ENCODE measurements at places on chromosomes 7 and 10.

GRCh38 chr7:47349401-47349800 lies 232.5 kb downstream of the TNS3 start:
- DNase-seq: no peak

GRCh38 chr10:6321880-6322279 lies 119.1 kb downstream of the PFKFB3 start:
- DNase-seq: peak; percentile 59

DNA sequence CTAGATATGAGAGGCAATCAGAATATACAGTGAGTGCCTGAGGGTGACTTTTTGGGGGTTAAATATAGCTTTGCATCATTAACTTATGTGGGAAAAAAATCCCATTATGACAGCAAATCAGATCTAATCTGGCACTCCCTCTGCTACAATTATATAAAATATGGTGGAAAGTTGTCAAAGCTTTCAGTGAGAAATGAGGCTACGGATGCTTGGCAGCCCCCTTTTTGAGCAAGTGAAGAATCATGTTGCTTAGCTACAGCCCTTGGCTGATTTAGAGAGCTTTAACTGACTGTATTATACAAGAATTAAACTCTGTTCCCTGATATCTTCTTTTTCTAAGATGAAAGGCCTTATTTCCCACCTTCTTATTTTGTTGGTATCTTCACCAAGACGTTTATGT lies 57.4 kb downstream of the GPR158 start:
- DNase-seq: no peak

- peak; percentile 34 for DNase-seq
Observed at GRCh38 chr10:123635745-123636144, 30.4 kb upstream of the GPR26 start.

GRCh38 chr10:3486346-3487065 lies 298.5 kb downstream of the KLF6 start:
- peak; percentile 96 for DNase-seq

DNA sequence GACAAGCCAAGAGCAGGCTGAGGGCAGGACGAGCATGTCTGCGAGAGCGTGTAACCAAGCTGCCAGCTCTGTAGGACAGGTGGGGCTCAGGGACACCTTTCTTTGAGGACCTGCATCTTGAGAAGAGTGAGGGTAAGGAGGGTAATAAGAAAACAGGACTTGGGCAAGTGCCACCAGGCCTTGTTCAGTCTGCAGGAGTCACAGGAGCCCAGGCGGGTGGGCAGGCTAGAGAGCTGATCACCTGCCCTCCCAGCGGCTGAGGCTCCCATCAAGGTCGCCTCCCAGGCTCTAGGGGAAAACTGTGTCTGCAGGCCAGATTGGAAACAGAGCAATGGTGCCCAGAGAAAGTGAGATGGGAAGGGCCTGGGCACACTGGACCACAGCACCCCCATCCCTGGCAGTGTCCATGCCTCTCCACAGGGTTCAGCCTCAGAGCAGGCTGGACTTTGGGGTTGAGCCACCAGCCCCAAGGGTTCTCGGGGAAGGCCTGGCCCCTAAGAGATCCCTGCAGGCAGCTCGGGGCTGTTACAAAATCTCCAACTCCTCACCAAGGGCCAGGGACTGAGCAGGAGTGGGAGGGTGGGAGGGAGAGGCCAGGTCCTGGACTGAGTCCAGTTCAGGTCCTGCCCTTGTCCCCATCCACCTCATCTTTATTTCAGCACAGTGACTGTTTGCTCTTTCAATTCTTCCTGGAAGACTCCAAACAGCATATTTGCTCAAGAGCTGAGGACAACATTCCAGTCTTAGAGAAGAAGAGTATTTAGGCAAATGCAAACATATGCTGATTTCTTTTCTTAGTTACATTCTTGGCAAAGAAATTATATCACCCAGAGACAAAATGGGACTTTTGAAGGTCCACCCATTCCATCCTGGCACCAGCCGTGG lies 161.9 kb downstream of the GRID1 start:
- DNase-seq: no peak

GRCh38 chr10:90179696-90180407 lies 478.5 kb downstream of the KIF20B start:
- peak; percentile 99 for DNase-seq

GRCh38 chr7:98079891-98080648 lies 26.6 kb upstream of the LMTK2 start:
- no peak for DNase-seq

- DNase-seq: no peak
Observed at GRCh38 chr10:44154956-44155355, 229.9 kb downstream of the CXCL12 start.

GRCh38 chr10:73859428-73859783 lies 14.9 kb downstream of the CAMK2G start:
- no peak for DNase-seq

- peak; percentile 45 for DNase-seq
Observed at GRCh38 chr7:11592699-11593098, 239.3 kb downstream of the THSD7A start.

DNA sequence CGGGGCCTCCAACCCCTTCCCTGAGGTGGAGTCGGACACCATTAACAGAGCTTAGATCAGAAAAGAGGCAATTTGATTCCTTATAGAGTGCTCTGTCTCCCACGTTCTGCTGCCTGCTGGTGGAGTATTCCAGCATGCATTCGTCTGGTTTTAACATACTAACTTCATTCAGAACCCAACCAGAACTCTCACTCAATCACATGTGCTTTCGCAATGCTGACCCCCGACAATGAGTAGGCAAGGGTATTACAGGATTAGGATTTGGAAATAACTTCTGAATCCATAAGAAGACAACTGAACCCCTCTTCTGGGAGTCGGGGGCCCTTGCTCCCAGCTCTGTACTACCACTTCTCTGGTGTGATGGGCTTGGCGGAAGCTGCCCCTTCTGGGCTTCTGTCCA lies 55.7 kb upstream of the HABP2 start:
- DNase-seq: no peak

DNA sequence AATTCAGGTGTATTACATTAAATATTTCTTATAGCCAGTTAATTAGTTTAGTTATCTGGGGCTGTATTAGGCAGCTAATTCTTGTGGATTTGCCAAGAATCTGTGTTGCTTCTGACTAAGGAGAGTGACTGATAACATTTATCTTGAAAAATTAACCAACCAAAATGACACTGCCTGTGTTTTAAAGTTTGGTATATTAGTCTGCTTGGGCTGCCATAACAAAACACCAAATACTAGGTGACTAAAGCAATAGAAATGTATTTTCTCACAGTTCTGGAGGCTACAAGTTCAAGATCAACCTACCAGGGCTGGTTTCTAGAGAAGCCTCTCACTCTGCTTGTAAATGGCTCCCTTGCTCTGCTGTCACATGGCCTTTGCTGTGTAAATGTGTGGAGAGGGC lies 12.9 kb downstream of the EXOC4 start:
- DNase-seq: no peak

DNA sequence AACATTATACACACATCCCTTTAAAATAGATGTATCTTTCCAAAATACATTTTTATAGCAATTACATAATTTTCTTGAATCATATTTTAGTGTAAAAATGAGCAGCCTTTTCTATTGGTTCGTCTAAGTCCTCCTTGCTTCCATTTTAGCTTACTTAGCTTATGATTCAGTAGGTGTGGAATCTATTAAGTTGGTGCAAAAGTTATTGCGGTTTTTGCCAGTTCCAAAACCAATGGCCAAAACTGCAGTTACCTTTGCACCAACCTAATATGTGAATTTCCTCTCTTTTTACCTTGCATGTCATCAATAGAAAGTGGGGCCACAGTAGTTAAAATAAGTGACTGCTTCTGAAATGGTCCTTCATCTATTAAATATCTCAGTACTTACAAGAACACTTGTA lies 279.0 kb downstream of the OTUD1 start:
- DNase-seq: no peak

DNA sequence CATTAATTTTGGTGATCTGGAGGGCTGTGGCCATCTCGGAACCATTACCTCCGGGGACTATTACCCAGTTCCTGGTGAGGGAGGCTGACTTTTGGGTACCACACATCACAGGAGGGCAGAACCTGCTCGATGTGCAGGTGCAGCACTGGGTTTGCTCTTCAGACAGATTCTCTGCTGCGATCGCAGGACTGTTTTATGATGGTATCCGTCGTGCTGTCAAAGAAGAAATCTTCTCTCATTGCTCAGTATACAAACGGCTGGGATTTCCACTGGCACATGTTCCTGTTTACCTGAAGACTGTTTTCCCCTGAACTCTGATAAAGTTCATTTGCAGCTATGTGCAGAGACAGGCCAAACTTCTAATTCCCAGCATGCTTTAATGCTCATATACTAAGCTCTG lies 27.2 kb upstream of the SHH start:
- no peak for DNase-seq

DNA sequence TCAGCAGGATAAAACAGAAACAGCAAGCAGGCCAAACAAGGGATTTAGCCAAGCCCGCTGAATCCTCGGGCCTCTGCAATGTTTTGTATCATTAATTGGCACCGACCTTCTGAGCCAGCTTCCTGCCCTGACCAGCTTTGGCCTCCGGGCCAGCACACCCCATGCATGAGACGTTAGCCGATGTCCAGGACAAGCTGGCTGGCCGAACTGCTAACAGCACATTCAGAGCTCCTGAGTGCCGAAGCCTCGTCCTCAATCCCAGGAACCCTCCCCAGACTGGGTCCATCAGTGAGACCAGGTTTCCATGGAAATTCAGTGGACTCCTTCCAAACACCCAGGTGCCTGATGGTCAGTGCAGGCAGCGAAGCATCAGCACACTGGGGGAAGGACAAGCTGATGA lies 134.3 kb upstream of the PFKP start:
- DNase-seq: no peak

DNA sequence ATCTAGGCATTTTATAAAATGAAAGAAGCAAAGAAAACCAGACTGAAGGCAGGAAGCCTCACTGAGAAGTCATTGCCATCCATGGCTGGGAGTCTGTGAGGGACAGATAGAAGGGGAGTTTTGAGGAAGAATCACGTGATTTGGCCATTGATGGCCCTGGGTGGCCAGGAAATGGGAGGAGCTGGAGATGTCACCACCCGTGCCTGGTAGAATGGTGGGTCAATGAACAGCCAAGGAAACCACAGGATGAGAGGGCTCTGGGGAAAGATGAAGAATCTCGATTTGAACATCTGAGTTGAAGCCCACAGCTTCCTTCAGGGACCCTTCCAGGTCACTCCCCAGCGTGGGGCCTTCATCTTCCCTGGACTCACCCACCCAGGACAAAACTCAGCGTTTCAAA lies 103.3 kb upstream of the CHST15 start:
- no peak for DNase-seq

- DNase-seq: peak; percentile 3
Observed at GRCh38 chr10:23643111-23643780, 204.4 kb downstream of the OTUD1 start.

DNA sequence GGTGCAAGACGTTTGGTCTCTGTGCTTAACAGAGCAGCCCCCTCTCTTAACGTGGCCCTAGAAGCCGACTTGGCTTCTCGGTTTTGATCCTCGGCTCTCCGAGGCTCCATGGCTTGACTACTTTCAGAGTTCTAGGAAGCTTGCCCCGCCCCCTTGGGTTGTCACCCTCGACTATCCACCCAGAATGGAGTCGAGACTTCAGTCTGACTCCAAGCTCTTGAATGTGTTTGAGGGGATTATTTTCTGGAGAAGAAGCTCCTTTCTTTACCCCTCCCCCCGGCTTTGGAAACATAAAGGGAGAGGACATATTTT lies 448 bp downstream of the SEC24C start:
- DNase-seq: peak; percentile 50

DNA sequence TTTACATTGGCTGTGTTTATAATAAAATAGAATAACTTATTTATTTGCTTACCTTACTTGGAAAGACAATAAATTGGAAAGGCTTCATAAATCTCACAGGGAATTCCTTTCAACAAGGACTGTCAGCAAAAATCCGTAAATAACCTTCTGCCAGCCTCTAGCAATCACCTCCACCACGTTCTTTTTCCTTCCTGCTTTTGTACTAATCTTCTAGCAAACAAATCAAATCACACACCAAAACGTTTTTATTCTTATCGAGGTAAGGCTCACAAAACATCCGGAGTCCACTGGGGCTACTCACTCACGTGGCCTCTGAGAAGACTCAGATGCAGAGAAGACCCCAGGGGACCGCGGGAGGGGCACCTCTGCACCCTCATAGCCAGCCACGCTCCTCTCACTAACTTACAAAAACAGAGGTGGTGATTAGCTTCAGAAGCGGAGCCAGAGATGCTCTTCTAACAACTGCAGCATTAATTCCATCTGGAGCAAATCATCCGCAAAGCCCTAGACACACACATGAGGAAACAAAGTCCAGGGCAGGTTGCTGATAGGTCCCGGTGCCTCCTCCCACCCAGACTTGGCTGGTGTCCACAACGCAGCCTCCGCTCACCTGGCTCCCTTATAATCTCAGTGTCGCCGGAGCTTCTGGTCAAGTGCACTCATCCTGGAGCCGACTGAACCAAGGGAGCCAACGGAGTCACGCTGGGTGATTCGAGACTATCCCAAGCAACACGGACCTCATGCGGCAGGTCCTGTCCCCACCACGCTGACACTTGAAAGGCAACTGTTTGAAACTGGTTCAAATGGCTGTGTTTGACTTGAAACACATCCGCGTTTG lies 22.5 kb downstream of the CTBP2 start:
- DNase-seq: no peak

- DNase-seq: peak; percentile 10
Observed at GRCh38 chr7:73308074-73308664, 457 bp downstream of the NSUN5 start.

- no peak for DNase-seq
Observed at GRCh38 chr10:131445623-131446022, 134.1 kb upstream of the TCERG1L start.

- DNase-seq: no peak
Observed at GRCh38 chr10:128421371-128422160, 295.3 kb upstream of the MKI67 start.

- no peak for DNase-seq
Observed at GRCh38 chr7:131648491-131648890, 92.1 kb upstream of the PODXL start.

- no peak for DNase-seq
Observed at GRCh38 chr7:29197916-29198315, 3.3 kb downstream of the CHN2 start.

- DNase-seq: no peak
Observed at GRCh38 chr10:30430544-30431298, 3.3 kb upstream of the MAP3K8 start.

GRCh38 chr7:98907570-98907969 lies 29.2 kb downstream of the TRRAP start:
- no peak for DNase-seq

- DNase-seq: no peak
Observed at GRCh38 chr7:133386205-133386604, 133.3 kb downstream of the EXOC4 start.

- no peak for DNase-seq
Observed at GRCh38 chr7:92854501-92855238, 18.3 kb upstream of the CDK6 start.

GRCh38 chr7:44994877-44995554 lies 5.0 kb upstream of the CCM2 start:
- DNase-seq: no peak

DNA sequence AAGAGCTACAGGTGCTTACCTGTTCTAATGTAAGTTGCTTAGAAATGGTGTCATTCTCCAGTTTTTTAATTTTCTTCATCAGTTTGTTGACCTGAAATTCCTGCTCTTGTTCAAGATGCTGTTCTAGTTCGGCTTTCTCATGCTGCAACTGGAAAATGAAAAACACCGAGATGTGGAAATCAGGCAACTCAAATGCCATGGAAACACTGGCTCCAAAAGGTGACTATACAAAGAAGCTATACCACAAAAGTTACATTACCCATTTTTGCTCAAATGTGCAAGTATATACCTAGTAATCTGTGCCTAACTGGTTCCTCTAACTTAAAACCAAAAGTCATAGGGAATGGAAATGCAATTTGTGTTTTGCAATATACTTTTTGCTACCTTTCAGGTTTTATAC lies 73.8 kb downstream of the CCDC6 start:
- DNase-seq: no peak

- peak; percentile 1 for DNase-seq
Observed at GRCh38 chr7:158109364-158110033, 478.1 kb downstream of the PTPRN2 start.
